ENCODE measurements at places on chromosomes 3 and 15.

DNA sequence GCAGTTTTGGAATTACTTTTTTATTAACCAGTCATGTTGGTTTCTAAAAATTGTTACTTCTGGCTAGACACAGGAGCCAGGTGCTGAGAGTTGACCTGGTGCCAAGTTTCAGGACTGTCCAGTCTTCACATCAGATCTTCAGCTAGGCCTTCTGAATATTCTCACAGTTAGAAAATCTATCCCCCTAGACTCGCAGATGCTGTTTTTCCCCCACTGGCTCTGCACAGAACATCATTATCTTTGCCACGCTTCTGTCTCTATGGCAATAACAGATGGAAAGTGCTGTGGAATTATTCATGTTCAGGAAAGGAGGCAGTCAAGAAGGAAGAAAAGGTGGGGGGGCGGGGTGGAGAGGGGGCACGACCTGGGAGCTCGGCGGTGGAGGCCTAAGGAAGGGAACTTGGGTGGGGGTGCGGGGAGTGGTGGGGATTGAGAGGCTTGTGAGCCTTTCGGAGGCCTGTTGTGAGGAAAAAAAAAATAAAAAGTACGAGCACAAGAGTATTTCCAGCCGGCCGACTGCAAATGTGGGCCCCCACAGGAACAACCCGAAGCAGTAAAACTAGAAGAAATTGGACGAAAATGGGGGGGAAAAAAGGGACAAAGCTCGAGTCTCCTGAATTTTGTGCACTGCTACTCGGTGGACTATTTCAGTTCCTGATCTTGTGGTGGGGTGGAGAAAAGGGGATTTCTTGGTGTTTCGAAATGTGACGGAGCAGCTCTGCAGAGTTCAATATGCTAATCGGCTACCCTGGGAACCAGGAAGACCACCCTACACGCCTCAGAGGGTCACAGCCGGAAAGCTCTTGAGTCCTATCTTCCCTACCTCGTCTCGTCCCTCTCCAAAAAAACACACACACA is 1.5 kb upstream of the SKIL start:
- DNase-seq, result no peak

- DNase-seq, result no peak
These were observed 389.7 kb upstream of the ROBO1 start for GRCh38 chr3:80157546-80157945.

- DNase-seq, result no peak
These were observed 53.2 kb downstream of the RPL22L1 start for GRCh38 chr3:170816841-170817240.

DNA sequence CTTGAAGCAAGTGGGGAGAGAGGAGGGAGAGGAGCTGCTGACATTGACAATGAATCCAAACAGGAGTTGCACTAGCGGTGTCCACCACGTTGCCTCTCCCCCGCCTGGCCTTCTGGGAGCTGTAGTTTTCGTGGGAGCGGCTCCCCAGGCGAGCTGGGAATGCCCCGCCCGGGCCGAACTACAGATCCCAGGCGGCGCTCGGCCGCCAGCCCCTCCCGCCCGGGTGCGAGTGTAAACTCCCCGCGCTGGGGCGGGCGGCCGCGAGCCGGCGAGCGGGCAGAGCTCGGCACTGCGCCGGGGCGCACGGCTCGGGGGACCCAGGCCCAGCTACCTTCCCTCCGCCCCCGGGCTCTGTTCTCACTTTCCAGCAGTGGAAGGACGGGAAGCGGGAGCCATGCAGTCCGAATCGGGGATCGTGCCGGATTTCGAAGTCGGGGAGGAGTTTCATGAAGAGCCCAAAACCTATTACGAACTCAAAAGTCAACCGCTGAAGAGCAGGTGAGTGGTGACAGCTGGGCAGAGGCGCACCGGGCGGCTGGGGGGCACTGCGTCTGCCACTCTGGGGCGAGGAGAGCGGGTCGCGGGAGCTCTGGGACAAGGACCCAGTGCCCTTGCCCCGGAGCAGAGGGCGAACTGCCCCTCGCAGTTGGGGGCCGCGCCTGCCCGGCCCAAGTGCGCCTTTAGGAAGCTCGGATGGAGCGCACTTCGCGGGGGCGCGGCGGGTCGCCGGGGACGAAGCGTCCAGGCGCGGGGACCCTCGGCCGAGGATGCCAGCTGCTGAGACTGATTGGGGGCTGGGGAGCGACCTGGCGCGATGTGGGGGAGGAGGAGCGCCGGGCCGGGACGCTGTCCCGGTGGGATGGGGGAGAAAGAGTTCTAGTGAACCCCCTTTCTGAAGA is at the start of gene MITF:
Gene MITF, plus strand, starts transcription at position 261 of the 899 bp plus-strand sequence. Its CDS starts 134 bp downstream, at position 395.
- DNase-seq, result no peak

GRCh38 chr3:58124387-58124786 is 86.4 kb downstream of the DNASE1L3 start:
- no peak for DNase-seq

GRCh38 chr15:101136381-101137268 is 115.2 kb downstream of the CHSY1 start:
- no peak for DNase-seq

DNA sequence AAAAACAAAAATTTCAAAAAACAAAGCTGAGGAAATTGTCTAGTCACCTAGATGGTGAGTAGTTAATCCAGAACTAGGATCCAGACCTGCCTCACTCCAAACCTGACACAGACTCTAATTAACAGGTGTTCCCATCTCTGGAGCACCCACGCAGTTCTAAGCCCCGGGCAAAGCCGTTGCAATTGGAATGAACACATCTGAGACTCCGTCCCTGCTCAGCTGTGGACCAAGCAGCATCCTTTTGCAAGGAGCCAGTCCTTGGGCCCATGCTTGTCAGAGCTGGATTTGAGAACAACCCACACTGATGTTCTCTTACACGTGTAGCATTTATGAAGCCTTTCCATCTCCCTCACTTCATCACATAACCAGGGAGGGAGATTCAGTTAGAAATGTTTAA is 54.8 kb downstream of the LMCD1 start:
- no peak for DNase-seq

DNA sequence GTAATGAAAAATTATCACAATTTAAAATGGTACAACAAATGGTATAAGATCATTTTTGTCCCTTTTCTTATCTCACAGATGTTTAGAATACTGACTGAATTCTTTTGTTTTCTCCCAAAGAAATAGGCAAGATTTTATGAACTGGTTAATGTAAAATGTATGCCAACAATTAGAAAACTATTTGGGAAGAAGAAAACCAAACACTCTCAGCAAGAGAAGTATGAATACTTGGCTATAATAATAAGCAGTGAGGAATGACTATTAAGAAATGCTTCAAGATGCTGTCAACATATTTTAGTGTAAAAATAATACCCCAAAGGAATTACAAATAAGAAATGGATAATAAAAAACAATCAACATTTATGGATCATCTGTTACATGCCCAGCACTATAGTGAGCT is 18.5 kb downstream of the SHQ1 start:
- DNase-seq, result no peak

DNA sequence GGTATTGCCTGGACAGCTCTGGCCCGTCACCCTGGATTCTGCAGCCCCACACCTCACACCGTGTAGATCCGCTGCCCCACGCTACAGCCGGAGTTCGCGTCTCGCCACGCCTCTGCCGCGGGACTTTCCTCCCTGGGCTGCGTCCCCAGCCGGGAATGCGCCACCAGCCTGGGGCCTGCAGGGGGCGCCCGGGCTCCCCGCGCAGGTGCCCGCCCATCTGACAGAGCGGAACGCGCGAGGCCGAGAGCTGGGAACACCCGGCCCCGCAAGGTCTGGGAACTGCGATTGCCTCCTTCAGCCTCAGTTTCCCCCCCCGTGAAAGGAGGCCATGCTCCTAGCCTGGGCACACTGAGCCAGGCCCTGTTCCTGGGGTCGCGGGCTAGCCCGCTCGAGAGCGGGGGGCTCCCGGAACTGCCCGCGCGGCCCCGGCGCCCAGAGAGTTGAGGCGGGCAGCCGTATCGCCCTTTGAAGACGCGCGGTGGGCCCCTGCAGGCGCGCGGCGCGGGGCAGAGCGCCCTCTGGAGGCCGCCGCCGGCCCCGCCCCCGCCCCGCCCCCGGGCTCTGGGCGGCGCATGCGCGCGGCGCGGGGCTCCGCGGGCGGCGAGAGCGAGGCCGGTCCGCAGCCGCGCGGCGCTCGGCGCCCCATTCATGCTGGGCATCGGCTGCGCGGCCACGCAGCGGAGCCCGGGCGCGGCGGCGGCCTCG is at the start of gene PLXNA1:
Gene PLXNA1, plus strand, starts transcription at position 645 of the 705 bp plus-strand sequence. CDS start 5,479 bp downstream, outside the sequence.
- peak; percentile 54 for DNase-seq

- no peak for DNase-seq
These were observed 11.5 kb downstream of the ACSBG1 start for GRCh38 chr15:78222745-78223395.

DNA sequence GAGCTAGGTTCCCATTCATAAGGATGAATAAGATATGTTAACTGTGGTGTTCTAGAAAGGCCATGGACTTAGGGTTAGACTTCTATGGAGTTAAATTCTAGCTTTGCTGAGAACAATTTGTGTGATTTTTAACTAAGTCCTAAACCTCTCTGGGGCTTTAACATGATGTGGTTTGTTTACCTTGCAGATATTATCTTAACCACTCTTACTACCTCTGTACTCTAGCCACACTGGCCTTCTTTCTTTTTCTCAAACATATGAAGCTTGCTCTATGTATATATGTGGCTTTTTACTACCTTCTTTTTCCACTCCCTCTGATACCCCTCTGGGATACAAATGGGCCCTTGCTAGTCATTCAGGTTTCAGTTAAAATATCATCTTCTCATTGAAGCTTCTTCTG is 108.4 kb downstream of the ZNF609 start:
- DNase-seq, result no peak

GRCh38 chr3:25424614-25425013 is 3.4 kb upstream of the RARB start:
- DNase-seq, result no peak

GRCh38 chr3:191889756-191890155 is 428.8 kb downstream of the PYDC2 start:
- no peak for DNase-seq

- DNase-seq, result no peak
These were observed 251.9 kb upstream of the TMC3 start for GRCh38 chr15:81625896-81626295.

DNA sequence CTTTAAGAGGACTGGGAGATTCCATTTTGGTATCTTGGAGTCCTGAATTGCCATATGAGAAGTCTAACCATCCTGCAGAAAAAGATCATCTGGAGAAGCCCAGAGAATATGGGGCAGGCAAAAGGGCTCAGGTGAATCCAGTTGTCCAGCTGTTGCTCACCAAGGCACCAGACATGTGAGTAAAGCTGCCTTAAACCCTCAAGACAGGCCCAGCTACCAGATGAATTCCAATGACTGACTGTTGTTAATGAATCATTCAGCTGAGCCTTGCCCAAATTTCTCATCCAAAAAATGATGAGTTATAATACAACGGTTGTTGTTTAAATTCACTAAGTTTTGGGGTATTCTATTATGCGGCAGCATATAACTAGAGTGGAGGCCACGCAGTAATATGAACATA is 22.0 kb upstream of the NANOGP8 start:
- no peak for DNase-seq

DNA sequence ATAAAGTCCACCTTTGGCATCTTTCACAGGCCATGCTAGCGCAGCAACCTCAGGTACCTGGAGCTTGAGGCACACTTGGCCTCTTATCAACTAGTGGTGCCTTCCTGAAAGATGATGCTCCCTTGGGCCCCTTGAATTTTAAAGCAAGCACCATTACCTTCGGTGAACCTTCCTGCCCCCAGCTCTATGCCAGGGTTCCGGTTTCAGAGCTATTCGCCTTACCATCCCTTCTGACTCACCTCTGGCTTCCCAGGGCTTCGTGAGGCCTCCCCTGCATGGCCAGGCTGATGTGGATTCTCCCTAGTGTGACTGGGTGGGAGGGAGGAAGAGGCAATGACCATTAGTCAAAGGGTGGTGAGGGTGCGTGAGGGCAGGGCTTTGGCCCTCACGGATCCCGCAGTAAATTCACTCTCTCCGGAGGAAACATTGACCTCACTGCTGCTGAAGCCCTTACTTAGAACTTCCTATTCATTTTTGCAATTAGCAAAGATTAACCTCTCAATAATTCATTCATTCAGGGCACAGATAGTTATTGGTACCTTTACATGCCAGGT is 16.3 kb downstream of the BHLHE40 start:
- DNase-seq, result no peak

- no peak for DNase-seq
These were observed 13.6 kb upstream of the GP9 start for GRCh38 chr3:129046732-129047552.

GRCh38 chr3:14297305-14297704 is 105.1 kb upstream of the SLC6A6 start:
- no peak for DNase-seq

GRCh38 chr15:69673291-69673881 is 220.8 kb downstream of the RPLP1 start:
- DNase-seq, result no peak

DNA sequence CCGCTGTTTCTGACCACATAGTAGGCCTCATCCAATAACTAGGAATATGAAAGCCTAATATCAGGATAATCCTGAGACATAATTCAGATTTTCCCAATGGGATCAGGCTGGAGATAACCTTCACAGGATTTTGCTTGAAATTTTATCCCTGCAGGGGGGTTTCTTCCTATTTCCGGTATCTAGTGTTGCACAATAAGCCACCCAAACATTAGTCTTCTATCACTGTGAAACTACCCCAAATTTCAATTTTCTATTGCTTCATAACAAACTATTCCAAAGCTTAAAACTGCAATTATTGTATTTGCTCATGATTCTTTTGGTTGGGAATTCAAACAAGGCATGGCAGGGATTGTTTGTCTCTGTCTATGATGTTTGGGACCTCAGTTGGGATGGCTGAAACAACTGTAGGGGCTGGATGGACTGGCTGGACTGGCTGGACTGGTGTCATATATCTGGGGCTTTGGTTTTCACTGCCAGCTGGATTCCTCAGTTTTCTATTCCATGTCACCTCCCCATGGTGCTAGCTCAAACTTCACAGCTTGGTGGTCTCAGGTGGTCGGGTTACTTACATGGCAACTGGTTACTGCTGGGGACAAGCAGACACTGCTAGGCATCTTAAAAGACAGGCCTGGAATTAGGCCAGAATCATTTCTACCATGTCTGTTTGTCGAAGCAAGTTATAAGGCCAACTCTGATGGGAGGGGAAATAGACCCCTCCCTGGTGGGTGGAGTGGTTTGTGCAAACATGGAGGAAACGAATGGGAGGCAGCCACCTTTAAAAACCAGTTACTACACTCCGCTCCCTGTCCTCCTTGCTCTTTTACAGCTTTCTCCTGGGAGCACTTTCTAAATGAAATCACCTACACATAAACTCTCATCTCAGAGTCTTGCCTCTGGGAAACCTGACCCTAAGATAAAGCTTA is 88.2 kb upstream of the STT3B start:
- no peak for DNase-seq
